Endothelial cell of coronary artery (primary cell): ENCODE measurements at places on chromosomes 12 and 14. TPM values are rescaled to one million over a fixed set of nuclear protein-coding genes. Genes with fewer than 3 reads are reported as not detected.

The GLT1D1 gene
- total RNA-seq = not detected in 2 replicates

The SYCP3 gene
- 0.09 and 0.19 TPM in 2 replicates for total RNA-seq

The ESPL1 gene
- total RNA-seq = 3.6 and 5.9 TPM in 2 replicates

The LTA4H gene
- total RNA-seq = 75.8 and 103 TPM in 2 replicates

The IFNG gene
- total RNA-seq = not detected in 2 replicates

The SOAT2 gene
- total RNA-seq = not detected in 2 replicates

The CIT gene
- 5.3 and 9.7 TPM in 2 replicates for total RNA-seq

The KRT80 gene
- 5.5 and 6.7 TPM in 2 replicates for total RNA-seq

The EID3 gene
- 4.1 and 18.4 TPM in 2 replicates for total RNA-seq

The SYNE3 gene
- total RNA-seq = 4.5 and 6.3 TPM in 2 replicates

The OTOGL gene
- total RNA-seq = 1.4 and 1.9 TPM in 2 replicates

The TESPA1 gene
- not detected in 2 replicates for total RNA-seq

The MMP14 gene
- 236 and 368 TPM in 2 replicates for total RNA-seq

The GPRC5D gene
- total RNA-seq = not detected in 2 replicates

The ESR2 gene
- total RNA-seq = 0.18 and 0.47 TPM in 2 replicates

The ASIC1 gene
- 0.36 and 1.0 TPM in 2 replicates for total RNA-seq

The STRAP gene
- total RNA-seq = 94.8 and 103 TPM in 2 replicates
